NCI-H526 treated with DMSO at 0.1 percent for 48 hours (cell line): ENCODE measurements at places on chromosomes 11 and 22.

- DNase-seq = no peak
Observed at GRCh38 chr11:96149743-96150555, 193.0 kb downstream of the MAML2 start.

DNA sequence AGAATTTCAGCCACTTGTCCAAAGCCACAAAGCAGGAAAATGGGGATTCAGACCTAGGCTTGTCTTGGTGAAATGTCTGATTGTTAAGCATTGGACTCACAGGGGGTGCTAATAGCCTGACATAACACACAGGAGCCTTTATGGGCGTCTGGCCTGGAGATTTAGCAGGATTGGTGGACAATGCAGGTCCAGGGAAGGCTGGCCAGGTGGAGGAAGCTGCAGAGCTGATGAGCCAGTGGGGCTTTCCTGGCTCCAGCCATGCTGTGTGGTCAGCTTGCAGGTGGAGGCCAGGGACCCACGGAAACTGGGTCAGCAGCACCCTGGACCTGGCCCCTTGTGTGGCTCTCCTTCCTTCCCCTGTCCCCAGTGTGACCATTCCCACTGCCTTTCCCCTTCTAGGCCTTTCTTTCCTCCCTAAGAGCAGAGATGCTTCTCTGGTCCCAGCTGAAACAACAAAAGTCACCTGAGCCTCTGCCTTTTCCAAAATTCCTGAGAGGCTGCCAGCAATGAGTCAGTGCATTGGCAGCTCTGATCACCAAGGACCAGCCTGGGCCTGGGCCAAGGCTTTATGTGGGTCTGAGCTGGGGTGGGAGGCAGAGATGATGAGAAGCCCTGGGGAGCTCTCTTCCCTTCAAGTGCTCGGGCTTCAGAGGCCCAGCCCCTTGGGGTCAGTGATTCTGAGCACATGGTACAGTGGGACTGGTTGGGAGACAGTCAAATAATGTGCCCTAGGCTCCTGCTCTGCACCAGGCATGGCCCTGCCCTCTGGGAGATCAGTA lies 85.2 kb downstream of the CCDC81 start:
- DNase-seq = no peak

GRCh38 chr22:46849101-46849500 lies 86.7 kb downstream of the TBC1D22A start:
- no peak for DNase-seq

DNA sequence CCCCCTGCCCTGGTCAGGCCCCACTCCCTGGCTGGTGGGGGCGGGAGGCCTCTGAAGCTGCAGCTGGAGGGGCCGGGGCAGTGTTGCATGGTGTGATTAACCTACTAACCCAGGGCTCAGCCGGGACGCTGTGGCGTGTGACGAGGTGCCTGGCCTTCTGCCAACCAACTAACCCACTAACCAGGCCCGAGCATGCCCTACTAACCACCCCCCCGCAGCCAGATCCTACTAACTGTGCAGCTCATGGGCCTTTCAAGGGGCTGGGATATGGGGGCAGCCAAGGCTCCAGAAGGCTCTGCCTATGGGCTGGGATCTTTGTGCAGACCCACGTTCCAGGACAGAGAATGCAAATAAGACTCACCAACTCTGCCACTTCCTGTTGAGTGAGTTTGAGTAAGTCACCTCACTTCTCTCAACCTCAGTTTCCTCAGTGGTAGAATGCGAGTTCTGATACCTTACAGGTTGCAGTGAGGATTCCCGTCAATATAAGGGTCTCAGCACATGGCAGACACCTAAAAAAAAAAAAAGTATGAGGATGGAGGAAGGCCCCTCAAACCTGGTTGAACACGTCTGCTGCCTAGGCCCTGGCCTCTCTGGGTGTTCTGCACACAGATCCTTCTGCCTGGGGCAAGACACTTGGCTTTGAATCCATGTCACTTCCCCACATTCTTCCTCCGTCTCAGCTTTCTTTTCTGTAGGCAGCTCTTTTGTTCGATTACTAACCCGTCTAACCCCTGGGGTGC lies 14.1 kb downstream of the MIAT start:
- DNase-seq = no peak

- DNase-seq = no peak
Observed at GRCh38 chr11:33162831-33163230, 1.6 kb upstream of the CSTF3 start.

GRCh38 chr11:101668236-101668635 lies 84.4 kb upstream of the TRPC6 start:
- no peak for DNase-seq

DNA sequence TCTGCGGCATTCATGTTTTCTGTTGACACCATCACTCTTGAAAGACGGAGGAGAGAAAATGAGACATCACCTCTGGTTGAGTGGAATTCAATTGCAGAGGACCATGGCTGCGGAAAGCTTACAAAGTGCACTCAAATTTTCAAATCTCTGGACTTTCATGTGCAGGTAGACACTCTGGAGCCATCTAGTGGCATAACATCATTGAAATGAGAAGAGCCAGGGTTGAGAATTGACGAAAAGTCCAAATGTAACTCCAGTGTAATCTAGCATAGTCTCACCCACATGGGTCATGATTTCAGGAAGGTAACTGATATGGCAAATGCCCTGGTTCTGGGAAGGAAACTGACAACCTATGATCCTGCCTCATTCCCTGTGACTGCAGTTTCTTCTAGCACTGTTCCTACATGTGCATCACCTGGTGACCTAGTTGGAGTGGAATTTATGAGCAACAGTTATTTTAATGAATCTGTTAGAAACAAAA lies 687.8 kb downstream of the KCNA4 start:
- no peak for DNase-seq

DNA sequence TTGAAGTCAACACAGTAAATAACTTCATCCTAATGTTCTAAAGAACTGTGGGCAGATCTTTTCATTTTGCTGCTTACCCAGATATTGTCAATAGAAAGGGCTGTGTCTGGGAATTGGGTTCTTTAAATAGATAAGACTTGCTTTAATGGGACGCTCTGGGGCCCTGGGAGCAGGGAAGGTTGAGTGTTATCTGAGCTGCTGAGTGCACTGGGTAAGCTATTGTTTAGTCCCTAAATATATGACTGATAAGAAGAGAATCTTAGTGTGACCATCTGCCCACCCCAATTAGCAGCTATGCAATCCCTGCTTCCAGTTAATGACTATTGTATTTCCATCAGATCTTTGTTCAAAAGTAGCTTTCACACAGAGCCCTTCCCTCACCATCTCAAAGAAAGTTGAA lies 44.4 kb downstream of the ARHGAP42 start:
- no peak for DNase-seq

GRCh38 chr11:3189196-3189843 lies 24.2 kb upstream of the OSBPL5 start:
- DNase-seq = no peak

DNA sequence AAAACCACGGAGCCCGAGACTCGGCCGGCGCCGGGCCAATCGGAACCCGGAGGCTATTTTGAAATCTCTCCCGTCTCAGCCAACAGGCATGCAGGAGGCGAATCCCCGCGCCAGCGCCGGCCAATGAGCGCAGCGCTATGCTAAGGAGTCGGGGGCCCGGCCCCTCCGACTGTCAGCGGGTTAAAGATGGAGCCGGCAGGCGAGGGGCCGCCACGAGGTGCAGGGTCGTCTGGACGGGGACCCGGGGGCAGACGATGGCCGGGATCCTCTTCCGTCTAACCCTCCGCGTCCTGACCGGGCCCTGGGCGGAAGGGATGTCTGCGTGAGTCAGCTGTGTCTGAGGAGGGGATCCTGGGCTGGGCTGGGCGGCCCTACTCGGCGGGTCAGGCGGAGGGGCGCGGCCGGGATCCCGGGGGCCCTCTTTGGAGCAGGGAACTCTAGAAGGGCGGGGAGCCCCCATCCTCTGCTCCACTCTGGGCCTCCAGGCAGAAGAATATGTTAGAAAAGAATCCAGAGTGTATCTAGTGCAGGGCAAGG lies 10.0 kb downstream of the SDF2L1 start:
- DNase-seq = peak; percentile 73

DNA sequence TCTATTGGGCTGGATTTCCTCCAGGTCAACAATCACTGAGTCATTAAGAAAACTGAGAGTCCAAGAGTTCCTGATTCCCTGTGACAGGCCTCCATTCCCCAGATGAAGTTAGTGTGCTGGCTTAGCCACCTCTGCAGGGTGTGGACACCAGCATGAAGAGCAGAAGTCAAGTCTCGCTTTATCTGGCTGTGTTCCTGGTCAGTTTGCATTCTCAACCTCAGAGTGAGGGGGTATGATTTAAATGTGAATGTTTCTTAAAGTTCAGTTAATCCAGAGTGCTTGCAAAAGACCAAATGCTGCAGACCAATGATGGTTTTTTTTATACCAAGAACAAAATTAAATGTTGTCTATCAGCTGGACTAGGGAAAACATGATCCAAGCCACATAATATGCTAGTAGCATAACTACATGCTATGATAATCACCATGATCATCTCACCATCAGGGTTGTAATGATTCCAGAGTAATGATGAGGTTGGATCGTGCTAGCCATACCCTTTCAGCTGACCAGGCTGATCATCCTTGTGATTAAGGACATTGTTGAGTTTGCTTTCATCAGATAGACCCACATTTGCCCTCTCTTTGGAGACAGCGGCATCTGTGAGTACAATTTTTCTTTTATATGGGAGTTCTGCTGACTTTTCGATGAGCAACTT lies 145.8 kb upstream of the ARHGAP20 start:
- no peak for DNase-seq

GRCh38 chr11:40986320-40986719 lies 473.1 kb downstream of the LRRC4C start:
- DNase-seq = no peak

GRCh38 chr11:48011798-48012391 lies 31.5 kb downstream of the PTPRJ start:
- no peak for DNase-seq

DNA sequence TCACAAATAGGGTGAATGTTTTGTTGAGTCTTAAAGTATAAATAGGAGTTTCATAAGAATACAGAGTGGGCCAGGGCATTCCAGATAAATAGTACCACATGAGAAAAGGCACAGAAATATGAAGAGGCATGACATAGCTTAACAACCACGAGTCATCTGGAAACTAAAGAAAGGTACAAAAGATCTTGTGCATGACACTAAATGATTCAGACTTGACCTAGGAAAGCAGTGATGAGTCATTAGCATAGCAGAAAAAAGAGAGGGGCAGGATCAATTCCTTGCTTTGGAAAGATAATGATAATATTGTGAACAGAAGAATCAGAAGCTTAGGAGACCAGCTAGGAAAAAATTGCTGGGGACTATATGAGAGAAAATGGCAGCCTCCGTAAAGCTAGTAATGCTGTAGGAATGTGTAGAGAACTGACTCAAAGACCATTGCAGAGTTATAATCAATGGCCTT lies 47.6 kb upstream of the FIBIN start:
- DNase-seq = no peak

- no peak for DNase-seq
Observed at GRCh38 chr11:130464291-130464812, 15.9 kb downstream of the ADAMTS15 start.

GRCh38 chr22:43528601-43529360 lies 117.0 kb downstream of the MPPED1 start:
- DNase-seq = no peak

DNA sequence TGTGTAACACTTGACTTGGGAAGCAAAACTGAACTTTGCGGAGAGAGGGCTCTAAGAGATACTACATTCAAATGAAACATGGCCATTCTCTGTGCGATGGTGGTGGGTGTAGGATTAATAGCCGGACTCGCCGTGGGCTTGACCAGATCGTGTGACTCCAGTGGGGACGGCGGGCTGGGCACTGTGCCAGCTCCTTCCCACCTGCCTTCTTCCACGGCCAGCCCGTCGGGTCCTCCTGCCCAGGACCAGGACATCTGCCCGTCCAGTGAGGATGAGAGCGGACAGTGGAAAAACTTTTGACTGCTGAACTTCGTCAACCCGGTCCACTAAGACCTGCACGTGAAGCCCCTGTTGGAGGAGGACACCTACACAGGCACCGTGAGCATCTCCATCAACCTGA lies 137.4 kb downstream of the OR4C45 start:
- DNase-seq = no peak

DNA sequence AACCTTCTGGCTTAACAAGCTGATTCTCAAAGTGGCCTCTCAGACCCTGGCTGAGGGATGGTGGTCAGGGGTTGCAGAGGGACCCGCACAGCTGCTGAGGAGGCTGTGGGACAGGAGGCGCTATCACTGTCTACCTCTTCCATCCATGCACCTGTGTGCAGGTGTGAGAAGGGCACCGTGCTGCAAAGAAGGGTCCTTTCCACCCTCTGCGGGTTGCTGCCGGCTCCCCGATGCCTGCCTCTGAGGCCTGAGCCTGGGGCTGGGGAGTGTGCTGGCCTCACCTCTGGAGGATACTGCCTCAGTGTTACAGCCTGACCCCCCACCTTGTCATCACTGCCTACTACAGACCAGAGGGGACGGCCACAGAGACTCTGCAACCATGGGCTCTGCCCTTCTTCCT lies 66.1 kb upstream of the B3GAT1 start:
- DNase-seq = no peak

DNA sequence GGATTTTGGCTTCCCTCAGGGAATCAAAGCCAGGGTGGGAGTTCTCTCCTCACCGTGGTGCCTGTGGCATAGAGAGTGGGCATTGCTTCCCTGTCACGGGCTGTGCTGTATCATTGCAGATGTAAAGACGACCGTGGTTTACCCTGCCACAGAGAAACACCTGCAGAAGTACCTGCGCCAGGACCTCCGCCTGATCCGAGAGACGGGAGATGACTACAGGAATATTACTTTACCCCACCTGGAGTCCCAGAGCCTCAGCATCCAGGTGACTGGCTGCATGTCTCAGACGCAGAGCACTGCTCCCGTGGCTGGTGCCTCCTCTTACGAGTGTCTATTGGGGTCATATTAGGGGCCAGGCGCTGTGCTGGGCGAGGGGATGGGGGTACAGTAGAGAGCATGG lies 24.2 kb upstream of the ST3GAL4 start:
- DNase-seq = no peak

DNA sequence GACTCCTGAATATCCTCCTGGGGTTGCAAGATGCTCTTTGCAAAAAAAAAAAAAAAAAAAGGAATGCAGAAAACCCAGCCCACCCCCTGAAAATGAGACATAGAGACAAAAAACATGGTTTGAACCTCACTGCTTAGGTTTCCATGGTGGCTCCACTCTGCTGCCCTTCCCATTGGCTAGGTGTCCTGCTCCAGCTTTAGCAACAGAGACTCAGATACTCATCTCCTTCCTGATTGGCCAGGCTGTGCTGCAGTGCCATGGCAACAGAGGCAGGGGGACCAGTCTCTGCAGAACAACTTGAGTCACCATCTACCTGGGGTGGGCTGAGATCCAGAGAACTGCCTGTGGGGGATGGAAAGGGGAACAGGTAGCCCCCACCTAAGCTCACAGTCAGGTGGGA lies 17.4 kb upstream of the YWHAH start:
- no peak for DNase-seq

- DNase-seq = no peak
Observed at GRCh38 chr11:17161515-17161914, 46.3 kb downstream of the PIK3C2A start.

DNA sequence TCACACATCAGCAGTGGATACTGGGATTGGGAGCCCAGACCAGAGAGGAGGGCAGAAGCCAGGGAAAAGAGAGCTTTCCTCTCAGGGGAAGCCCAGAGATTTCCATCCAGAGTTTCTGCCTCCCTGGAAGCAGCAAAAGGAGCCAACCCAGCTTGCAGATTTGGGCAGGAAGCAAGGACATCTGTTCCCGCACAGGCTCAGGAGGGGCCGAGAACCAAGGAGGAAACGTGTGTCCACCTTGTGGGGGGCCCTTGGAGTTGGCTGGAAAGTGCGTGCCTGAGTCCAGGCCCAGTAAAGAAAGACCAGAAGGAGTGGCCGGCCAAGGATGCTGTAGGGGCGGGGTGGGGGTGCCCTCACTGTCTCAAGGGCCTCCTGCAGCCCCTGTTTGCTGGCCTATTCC lies 6.0 kb upstream of the NPTXR start:
- DNase-seq = no peak

- DNase-seq = peak; percentile 65
Observed at GRCh38 chr11:77821349-77821851, 456 bp downstream of the AAMDC start.
